ENCODE measurements at places on chromosomes 12 and 14. TPM values are rescaled to one million over a fixed set of nuclear protein-coding genes. Genes with fewer than 3 reads are reported as not detected.

Gene ATP5MC2
- polyA plus RNA-seq, result 826 TPM

Gene FGF23
- polyA plus RNA-seq, result not detected

Gene DAD1
- 108 TPM for polyA plus RNA-seq

Gene SERPINA5
- polyA plus RNA-seq, result not detected

Gene GLS2
- polyA plus RNA-seq, result 0.52 TPM

Gene RTL1
- 69.2 TPM for polyA plus RNA-seq

Gene DAO
- polyA plus RNA-seq, result not detected

DNA sequence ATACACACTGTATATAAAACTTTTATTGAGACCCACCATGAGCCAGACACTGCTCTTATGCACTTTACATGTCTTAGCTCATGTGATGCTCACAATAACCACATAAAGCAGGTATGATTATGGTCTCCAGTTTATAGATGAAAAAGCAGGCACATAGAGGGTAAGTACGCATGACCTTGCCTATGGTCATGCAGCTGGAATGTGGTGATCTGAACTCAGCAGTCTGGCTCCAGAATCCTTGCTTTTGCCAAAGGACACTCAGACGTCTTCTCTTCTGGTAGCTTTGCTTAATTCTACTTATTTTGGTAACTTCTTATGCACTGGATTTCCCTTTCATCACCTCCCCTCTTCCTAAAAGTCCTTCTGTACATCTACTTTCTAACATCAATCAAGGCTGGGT, 103.3 kb upstream of the CRY1 start:
- DNase-seq, result no peak

- DNase-seq, result peak; percentile 93
These were observed 1.3 kb downstream of the ARHGEF40 start for GRCh38 chr14:21071225-21072030.

GRCh38 chr14:95138876-95139275, 18.5 kb downstream of the DICER1 start:
- DNase-seq, result no peak

Measured in hindlimb muscle (tissue), 1 donor.